ENCODE measurements at places on chromosomes 3 and 15.
A peak's percentile ranks its signal among the peaks of the same experiment; 100 is the strongest.

GRCh38 chr15:38578626-38579025 lies 14.0 kb upstream of the RASGRP1 start:
- DNase-seq, result no peak

DNA sequence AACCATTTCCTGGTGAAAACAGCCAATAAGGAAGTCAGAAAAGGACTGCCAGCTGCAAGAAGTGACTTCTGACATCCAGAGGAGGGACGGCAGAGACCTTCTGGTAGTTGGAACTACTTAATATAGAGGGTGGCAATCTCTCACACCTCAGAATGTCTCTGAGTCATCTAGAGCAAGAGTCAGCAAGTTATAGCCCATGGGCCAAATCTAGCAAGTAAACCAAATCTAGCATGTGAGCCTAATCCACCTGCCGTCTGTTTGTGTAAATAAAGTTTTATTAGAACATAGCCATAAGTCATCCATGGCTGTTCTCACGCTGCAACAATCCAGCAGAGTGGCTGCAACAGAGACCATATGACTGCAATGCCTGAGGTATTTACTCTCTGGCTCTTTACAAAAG lies 160.5 kb upstream of the NR2E3 start:
- no peak for DNase-seq

- no peak for DNase-seq
These were observed 776 bp downstream of the VGLL3 start for GRCh38 chr3:86990012-86990733.

- no peak for DNase-seq
These were observed 21.1 kb upstream of the RHO start for GRCh38 chr3:129507181-129507831.

DNA sequence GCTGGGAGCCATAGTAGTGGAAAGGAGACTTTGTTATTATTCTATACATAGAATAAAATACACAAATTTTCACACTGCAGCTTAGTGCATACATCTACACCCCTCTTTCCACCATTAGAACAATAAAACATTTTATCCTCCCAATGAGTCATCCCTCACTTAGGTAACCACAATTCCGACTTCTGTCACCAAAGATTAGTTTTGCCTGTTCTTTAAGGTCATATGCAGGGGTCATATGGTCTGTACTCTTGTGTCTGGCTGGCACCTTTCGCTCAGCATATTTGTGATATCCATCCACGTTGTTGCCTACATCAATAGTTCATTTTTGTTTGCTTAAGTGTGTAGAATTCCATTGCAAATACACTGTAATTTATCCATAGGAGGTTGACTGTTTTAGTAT lies 399.4 kb downstream of the SHQ1 start:
- DNase-seq, result no peak

DNA sequence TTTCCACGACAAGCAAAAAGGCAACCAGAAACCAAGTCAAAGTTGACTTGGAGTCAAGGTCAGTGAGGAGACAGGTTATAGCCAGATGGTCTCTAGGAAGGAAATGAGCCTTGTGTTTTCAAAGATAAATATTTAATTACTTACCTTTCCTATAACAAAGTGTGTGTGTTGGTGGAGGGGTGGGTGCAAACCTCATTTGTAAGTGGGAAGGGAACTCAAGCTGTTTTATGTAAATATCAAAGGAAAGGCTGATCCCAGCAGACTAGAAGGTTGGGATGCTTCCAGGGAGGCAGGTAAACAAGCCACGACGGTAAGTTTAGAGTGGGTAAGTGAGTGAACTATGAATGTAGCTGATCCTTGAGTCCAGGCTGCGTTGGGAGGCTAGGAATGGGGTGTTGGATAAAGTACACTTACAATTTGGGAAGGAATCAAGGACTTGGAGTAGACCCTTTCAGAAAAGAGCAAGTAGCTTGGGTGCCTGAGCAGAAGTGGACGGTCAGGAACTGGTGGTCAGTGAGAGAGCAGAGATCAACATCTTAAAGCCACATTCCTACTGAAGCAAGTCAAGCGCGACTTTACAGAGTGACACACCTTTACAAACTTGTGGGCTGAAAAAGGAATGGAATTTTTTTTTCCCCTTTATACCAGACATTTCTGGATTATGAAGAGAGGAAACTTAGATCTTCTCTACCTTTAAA lies 82.0 kb upstream of the TBL1XR1 start:
- DNase-seq, result no peak

DNA sequence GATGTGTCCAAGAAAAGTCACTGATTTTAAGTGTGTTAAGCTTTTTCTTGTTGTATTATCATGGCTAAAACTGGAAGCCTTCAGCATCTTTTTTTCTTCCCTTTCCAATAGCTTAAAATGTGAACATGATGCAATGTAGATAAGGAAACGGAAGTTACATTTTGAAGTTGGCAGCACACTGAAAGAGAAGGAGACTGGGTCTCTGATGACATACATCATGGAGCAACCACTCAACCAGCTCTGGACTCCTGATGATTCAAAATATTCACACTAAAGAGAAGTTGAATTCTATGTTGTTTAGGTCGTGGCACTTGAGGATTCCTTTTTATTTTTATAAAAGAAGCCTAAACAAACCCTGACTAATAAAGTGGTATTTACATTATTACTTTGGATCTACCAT lies 488.3 kb upstream of the ALCAM start:
- no peak for DNase-seq

DNA sequence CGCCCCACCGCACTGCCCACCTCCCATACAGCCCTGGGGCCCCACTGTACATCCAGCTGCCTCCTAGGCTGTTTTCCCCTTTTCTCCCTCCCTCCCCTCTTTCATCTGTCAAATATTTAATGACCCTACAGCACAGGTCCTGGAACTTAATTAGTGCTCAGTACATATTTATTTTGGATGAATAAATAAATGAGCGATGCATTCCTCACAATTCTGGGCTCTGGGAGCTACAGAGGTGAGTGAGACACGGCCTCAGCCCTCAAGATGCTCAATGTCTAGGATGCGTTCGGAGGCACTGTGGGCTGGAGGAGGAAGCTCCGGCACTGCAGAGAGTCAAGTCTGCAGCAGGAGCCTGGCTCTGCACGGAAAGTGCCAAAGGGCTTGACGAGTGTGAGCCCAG lies 175.0 kb downstream of the FAM43A start:
- DNase-seq, result no peak

GRCh38 chr15:40763801-40764628 lies at the start of gene GCHFR:
GCHFR (plus strand) TSS chr15:40764068; CDS start chr15:40764181, 113 bp downstream.
- peak; percentile 62 for DNase-seq

GRCh38 chr15:24899795-24900194 lies 55.0 kb upstream of the SNRPN start:
- DNase-seq, result no peak

DNA sequence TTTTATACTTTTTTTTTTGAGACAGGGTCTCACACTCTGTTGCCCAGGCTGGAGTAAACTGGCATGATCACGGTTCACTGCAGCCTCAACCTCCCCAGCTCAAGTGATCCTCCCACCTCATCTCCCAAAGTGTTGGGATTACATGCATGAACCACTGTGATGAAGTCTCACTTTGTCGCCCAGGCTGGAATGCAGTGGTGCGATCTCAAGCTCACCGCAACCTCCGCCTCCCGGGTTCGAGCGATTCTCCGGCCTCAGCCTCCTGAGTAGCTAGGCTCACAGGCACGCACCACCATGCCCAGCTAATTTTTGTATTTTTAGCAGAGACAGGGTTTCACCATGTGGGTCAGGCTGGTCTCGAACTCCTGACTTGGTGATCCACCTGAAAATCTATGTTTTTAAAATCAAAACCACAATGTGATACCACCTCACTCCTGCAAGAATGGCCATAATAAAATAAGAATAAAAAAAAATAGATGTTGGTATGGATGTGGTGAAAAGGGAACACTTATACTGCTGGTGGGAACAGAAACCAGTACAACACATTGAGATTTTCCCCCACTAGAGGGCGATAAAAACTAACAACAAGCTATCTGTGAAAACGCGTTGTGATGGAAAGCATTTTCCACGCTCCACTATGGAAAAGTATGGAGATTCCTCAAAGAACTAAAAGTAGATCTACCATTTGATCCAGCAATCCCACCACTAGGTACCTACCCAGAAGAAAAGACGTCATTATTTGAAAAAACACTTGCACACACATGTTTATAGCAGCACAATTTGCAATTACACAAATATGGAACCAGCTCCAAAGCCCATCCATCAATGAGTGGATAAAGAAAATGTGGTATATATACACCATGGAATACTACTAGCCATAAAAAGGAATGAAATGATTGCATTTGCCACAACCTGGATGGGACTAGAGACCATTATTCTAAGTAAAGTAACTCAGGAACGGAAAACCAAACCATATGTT lies 26.8 kb upstream of the OCA2 start:
- no peak for DNase-seq

- no peak for DNase-seq
These were observed 7.0 kb downstream of the CHST14 start for GRCh38 chr15:40477642-40478327.

- no peak for DNase-seq
These were observed 227.0 kb downstream of the ARRDC4 start for GRCh38 chr15:98187549-98187948.

GRCh38 chr3:185825639-185826481 lies 1.0 kb upstream of the IGF2BP2 start:
- no peak for DNase-seq

GRCh38 chr3:8325306-8325705 lies 176.3 kb upstream of the LMCD1 start:
- no peak for DNase-seq

DNA sequence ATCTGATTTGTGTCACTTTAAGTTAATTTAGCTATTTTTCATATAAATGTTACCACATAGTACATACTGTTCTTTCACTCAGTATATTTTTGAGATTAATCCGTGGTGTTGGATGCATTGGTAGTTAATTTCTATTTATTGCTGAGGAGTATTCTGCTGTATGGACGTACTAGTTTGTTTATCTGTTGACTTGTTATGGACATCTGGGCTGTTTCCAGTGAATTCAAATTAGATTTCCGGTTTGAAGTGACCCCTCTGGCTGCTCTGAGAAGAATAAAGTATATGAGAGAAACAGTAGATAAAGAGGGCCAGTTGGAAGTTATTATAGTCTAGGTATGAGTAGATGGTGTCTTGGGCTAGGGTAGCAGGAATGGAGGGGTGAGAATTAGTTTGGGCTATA lies 15.6 kb downstream of the KAT2B start:
- DNase-seq, result no peak

DNA sequence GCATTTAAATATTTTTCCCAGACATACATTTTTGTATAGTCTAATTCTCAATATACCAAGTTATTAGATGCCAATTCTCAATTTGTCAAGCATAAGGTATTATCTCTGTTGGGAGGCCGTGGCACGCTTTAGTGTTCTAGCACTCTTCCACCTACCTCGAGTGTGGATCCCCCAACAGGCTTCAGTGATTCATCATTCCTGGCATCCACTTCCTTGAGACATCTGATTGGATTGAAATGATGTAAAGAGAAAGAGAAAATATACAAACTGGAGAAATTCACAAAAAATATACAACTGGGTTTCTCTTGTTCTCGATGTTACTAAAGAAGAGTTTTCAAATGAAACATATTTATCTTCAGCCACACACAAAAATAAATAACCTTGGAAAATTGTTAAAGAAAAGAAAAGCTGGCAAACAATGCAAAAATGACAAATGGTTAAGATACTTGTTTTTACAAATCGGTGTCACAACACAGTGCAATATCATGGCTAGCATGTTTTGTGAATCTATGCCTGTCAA lies 218.0 kb upstream of the CDIN1 start:
- no peak for DNase-seq

GRCh38 chr3:175001091-175001490 lies 142.0 kb downstream of the NAALADL2 start:
- DNase-seq, result no peak

DNA sequence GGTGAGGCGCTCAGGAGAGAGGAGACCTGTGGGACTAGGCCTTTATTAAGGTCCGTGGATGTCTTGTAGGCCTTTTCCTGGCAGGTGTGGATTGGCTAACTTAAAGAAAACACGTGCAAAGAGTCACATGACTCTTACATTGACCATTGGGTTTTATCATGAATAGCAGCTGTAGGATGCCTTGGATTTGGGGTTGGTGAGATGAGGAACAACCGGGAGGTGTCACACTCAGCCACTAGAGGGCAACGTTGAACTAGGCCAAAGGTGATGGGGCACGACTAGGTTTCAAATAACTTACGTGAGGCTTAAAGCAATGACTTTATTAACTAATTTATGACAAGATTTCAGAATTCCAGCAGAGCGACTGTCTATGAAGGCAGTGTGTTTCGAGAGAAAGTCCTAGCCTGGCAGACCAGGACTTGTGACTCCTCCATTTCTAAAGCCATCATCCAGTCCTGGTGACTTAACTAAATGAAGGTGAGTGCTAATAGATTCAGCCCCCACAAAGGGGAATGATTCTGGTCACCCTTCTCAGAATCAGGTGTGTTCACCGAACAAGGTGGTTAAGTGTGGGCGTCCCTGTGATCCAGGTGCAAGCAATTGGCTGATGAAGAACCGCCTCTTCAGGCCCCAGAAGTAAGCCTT lies 345.6 kb downstream of the MCTP2 start:
- DNase-seq, result no peak

GRCh38 chr15:33315044-33315443 lies 4.3 kb downstream of the RYR3 start:
- no peak for DNase-seq

- no peak for DNase-seq
These were observed 97.9 kb downstream of the RORA start for GRCh38 chr15:61130950-61131942.

DNA sequence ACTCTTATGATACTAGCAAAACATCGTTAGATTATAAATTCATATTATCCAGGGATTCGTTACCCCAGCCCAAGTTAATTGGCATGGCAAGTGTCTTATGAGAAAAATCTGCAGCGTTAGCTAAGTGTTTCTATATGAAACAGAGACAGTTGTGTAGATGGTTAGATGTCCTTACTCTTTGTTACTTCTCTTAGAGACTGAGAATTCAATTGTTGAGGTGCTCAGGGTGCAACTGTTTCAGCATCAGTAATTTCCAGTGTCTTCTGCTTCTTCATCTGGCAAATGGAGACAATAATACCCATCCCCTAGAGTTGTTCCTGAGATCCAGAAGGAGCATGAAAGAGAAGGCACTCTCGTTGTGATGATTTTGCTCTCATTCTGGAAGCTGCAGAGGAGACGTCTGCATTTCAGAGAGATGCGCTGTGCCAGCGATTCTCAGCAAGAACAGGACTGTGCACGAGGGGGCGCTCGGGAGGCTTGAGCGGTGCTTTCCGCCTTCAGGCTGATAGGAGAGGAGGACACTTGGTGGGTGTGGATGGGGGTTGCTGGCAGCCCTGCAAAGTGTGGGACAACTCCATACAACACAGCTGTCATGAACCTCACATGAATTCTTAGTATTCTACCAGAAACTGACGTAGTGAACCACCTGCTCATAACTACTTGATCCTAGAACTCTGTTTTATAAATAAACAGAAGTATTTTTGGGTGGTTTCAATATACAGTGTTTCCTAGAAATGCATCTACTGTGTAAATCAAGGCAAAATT lies 39.7 kb upstream of the SPSB4 start:
- DNase-seq, result peak; percentile 65

GRCh38 chr3:14113965-14114635 lies 10.6 kb downstream of the CHCHD4 start:
- DNase-seq, result no peak

GRCh38 chr3:159632851-159633250 lies 355.8 kb upstream of the IL12A start:
- DNase-seq, result no peak
